Activated CD4-positive, alpha-beta T cell treated with anti-CD3 and anti-CD28 coated beads for 36 hours (primary cell): ENCODE measurements at places on chromosomes 7 and 10. TPM values are rescaled to one million over a fixed set of nuclear protein-coding genes. Genes with fewer than 3 reads are reported as not detected.

GRCh38 chr10:116437076-116437692 is 9.5 kb downstream of the PNLIPRP3 start:
- DNase-seq, result peak; percentile 8

DNA sequence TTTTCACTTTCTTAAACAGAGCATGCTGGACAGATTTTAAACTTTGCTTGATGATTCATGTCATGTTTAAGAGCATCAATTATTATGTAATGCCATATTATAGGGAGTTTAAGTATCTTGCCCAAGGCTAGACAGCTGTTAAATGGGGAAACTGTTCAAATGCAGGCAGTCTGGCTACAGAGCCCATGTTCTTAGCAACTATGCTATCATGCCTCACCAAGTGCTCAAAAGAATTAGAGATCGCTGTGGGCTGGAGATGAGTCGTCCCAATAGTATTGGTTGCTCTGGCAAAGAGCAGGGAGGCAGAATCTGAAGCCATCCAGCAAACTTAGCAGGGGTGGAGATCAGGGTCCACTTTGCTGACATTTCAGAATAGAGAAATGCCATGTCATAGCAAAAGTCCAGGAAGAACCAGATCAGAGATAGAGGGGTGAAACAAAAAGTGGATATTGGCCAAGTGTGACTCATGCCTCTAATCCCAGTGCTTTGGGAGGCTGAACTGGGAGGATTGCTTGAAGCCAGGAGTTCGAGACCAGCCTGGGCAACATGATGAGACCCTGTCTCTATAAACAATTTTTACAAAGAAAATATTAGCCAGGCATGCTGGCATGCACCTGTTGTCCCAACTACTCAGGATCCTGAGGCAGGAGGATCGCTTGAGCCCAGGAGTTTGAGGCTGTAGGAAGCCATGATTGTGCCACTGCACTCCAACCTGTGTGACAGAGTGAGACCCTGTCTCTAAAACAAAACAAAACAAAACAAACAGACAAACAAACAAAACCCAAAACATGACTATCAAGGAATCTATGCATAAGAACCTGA is 57.8 kb downstream of the BAMBI start:
- peak; percentile 15 for DNase-seq

GRCh38 chr10:63887600-63888370 is 366.6 kb downstream of the REEP3 start:
- DNase-seq, result no peak

DNA sequence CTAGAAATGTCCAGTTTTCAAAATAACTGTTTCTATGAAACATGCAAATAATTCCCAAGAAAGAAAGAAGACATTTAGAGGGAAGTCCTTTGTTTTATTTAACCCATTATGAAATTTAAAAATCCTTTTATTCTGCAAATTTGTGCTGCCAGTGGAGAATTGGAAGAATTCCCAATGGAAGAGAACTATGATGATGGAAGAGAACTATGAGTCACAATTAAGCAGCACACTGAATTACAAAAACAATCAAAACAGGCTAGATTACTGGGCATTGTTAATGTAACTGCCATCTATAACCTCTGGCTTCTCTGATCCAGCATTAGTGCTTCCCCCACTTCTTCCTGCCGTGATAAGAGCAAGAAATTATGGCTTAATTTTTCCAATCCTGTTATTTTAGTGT is 126.2 kb upstream of the FEZF1 start:
- DNase-seq, result no peak

- no peak for DNase-seq
These were observed 151.7 kb upstream of the IGFBP3 start for GRCh38 chr7:46072722-46073121.

- DNase-seq, result no peak
These were observed 27.0 kb downstream of the SND1 start for GRCh38 chr7:127678947-127679346.

Gene ITPRID1
- not detected for total RNA-seq

Gene COL1A2
- 0.19 TPM for total RNA-seq

Gene STRIP2
- total RNA-seq, result 41.3 TPM

Gene ABCB1
- total RNA-seq, result 4.9 TPM
